Activated CD8-positive, alpha-beta memory T cell treated with anti-CD3 and anti-CD28 coated beads for 1 hour (primary cell): ENCODE measurements at places on chromosomes 12 and 14.
A peak's percentile ranks its signal among the peaks of the same experiment; 100 is the strongest.

GRCh38 chr12:69428351-69429073 is 41.7 kb upstream of the FRS2 start:
- no peak for DNase-seq

DNA sequence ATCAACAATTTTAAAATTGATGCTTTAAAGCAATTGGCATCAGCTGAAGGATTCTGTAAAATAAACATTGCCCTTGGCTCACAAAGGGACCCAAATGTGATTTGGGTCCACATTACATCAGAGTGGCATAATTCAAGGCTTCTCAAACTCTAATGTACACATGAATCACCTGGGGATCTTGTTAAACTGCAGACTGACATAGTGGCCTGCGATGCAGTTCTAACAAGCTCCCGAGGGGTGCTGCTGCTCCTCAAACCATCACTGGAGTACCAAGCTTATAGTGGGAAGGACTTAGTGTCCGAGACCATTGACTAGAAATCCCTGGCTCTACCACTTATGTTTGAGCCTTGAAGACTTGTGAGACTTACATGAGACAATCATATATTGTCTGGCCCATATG is 31.8 kb upstream of the DNM1L start:
- no peak for DNase-seq

- no peak for DNase-seq
Observed at GRCh38 chr12:55718015-55718414, 2.2 kb downstream of the BLOC1S1 start.

DNA sequence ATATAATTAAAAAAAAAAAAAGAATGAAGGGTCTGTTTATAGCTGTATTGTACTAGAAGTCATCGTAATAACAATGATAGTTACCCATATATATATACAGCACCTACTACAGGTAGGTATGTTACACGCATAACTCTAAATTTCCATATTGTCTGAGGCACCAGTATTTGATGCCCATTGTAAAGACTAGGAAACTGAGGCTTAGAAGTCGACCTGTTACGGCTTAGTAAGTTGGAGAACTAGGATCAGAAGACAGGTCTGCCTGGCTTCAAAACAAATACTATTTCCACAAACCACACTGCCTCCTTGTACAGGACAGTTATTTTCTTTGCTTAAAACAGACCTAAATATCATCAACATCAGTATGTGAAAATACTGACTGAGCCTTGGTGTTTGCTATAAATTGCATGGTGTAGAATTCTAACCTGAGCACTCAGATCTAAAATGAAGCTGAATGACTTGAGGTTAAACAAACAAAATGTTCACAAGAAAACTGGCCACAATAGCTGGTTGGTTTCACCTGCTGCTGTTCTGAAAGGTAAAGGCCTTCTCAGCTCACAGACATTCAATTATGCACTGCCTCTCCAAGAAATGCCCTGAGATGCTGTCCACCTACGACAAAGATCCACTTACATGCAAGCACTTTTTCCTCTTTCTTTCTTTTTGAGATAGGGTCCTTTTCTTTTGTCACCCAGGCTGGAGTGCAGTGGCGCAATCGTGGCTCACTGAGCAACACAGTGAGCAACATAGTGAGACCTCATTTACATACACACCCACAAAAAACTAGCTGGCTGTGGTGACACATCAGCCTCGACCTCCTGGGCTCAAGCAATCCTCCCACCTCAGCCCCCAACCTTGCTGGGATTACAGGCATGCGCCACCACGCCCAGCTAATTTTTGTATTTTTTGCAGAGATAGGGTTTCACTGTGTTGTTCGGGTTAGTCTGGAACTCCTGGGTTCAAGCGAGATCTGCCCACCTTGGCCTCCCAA is 35.7 kb downstream of the SSH1 start:
- DNase-seq = no peak

- DNase-seq = no peak
Observed at GRCh38 chr14:41604721-41605531, 1.8 kb upstream of the LRFN5 start.

DNA sequence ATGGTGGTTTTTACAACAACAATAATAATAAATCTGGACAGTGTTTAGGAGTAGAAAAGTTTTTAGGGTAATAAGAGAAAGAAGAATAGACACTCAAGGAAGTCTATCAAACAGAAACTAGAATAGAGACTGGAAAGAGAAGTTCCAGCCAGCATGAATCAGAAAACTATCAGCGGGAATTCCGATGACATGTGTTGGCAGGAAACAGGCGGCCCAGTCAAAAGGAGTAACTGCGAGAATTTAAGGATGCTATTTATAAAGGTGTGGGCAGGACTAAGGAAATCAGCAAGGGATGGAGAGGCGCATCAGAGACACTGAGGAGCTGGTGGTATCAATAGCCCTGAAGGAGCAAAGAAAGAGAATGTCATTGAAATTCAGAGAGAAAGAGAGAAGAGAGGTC is 89.9 kb downstream of the TBX5 start:
- no peak for DNase-seq

DNA sequence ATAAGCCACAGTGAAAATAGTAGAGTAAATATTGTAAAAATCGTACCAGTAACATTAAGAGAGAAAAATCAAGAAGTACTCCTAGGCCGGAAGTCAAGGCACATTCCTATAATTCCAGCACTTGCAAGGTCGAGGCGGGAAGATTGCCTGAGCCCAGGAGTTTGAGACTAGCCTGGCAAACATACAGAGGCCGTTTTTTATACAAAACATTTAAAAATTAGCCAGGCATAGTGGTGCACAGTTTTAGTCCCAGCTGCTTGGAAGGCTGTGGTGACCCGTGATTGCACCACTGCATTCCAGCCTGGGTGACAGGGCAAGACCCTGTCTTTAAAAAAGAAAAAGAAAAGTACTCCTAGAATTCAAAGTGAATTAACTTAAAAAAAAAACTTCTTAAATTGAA is 341.8 kb downstream of the C12orf50 start:
- DNase-seq = no peak

DNA sequence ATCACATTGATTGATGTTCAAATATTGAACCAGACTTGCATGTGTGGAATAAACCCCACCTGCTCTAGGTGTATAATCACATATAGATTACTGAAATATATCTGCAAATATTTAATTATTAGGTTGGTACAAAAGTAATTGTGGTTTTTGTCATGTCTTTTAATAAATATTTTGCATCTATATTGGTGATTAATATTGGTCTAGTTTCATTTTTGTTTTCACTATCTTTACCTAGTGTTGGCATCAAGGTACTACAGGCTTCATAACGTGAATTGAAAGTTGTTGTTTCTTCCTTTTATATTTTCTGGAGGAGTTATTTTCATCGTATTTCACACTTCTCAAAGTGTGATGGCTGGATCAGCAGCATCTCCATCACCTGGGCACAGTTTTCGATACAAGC is 740.0 kb upstream of the TMEM132C start:
- DNase-seq = no peak

DNA sequence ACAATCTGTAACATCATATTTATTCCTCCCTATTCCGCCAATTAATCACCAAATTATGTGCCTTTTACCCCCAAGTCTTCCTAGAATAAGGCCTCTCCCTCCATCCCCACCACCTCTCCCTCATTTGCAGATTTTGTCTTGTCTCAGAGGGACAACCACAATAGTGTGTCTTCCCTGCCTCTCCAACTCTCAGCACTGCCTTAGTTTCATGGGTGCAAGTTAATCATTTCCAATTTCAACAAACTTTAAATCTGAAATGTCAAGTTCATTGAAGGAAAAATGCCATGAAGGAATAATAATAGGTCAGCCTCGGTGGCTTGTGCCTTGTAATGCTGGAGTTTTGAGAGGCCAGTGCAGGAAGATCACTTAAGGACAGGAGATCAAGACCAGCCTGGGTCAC is 31.6 kb downstream of the RXYLT1 start:
- no peak for DNase-seq

- DNase-seq = no peak
Observed at GRCh38 chr14:100084591-100084990, 19.4 kb downstream of the EVL start.

DNA sequence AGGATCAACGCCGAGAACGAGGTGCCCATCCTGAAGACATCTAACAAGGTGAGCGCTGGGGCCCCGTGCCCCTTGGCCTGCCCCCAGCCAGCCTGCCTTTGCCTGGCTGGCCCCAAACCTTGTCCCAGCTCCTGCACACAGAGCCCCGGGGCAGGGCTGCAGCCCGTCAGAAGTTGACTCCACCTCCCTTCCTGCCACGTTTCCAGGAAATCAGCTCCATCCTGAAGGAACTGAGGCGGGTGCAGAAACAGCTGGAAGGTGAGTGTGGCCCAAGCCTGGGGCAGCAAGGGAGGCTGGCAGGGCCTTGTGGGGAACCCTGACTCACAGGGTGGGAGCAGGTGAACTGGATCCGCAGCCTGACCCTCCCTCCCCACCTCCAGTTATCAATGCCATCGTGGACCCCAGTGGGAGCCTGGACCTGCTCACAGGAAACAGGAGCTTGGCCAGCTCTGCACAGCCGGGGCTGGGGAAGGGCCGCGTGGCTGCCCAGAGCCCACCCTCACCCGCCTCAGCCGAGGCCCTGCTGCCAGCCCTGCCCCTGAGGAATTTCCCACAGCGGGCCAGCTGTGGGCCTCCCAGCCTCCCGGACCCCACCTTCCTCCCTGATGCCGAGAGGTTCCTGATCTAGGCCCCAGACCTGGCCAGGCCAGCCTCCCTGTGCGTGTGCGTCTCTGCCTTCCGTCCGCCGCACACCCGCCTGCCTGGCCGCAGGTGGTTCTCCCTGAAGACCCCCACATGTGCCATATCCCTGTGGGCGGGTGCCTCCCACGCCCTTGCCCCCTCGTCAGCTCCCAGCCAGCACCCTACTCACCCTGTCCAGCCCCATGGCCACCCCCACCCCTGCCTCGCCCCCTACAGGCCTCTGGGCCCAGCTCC is 29.5 kb downstream of the CEP170B start:
- no peak for DNase-seq

DNA sequence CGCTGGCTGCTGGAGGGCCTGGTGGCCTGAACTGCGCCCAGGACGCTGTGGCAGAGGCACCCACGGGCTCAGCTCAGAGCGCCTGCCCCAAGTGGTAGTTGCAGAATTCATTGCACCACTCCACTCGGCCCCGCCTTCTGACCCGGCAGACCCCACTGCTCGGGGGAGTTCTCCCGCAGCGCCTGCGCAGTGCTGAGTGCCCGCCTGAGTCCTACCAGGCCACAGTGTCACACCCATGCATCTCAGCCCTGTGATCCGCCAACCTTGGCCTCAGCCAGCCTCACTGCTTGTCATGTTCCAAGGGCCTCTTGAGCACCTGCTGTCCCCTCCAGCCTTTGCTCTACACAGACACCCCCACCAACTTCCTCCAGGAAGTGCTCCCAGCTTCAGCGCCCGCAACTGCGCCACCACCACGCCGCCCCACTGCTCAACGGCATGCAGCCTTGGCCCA is 12.2 kb downstream of the DEGS2 start:
- peak; percentile 38 for DNase-seq

- no peak for DNase-seq
Observed at GRCh38 chr12:88638388-88638787, 58.1 kb upstream of the KITLG start.

DNA sequence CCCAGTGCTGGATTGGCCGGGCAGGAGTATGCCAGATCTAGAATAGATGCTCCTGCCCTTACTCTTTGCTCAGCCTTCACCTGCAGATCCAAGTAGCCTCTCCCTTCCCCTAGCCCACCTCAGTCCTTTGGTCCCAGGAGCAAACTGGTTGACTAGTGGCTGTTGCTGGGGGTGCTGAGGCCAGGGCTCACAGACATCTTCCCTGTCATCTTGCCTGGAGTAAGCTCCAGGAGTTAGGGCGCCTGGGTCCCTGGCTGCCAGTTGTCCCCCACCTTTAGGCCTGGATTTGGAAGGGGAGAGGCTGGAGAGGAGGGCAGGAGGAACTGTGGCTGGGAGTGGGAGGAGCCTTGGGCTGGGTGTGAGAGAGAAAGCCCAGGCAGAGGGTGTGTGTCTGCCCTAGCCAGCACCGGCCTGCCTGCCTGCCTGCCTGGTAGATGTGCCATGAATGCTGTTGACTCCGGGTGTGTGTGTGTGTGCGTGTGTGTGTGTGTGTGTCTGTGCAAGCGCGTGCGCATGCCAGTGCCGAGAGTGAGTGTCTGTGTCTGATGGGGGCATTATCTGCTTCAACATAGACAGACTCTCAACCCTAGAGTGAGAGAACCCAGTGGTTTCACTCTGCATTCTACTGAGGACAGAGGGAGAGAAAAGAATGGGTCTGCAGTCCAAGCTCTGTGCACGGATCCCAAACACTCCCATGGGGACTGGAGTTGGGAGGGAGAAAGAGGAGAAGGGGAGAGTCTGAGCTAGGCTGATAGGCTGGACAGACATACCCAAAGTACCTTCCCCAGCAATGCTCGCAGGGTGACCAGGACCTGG is 845 bp upstream of the RARG start:
- no peak for DNase-seq

DNA sequence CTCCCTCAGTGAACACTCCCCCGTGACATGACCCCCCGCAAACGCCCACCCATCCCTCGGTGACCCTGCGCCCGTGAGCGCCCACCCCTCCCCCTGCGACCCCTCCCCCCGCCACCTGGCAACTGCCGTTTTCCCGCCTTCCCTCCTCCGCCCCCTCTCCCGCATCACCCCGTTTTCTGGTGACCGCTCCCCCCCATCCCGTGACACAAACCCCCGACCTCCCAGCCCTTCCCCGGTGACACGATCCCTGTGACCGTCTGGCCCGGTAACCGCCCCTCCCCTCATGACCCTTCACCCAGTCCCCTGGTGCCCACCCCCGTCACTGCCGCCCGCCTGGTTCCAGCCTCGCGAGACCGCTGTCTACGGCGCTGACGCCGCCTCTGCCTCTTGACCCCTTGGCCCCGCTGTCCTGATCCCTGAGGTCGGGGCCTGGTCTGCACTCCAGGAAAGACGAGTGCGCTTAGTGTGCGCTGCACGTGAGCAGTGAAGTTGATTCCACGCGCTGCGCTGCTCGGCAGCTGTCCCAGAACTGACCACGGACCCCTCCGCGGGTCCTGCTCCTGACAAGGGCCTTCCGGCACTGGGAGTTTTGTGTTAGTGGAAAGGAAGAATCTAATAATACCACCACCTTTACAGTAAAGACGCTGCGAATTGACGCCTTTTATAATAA is 59.4 kb downstream of the DDX51 start:
- DNase-seq = no peak

- no peak for DNase-seq
Observed at GRCh38 chr12:24661657-24662096, 287.2 kb downstream of the BCAT1 start.

- no peak for DNase-seq
Observed at GRCh38 chr12:106710143-106710893, 64.2 kb upstream of the RIC8B start.

- DNase-seq = no peak
Observed at GRCh38 chr12:77553976-77554619, 276.6 kb upstream of the NAV3 start.
